ENCODE measurements at places on chromosomes 11 and 22.

GRCh38 chr11:83364500-83365045 lies 78.4 kb upstream of the CCDC90B start:
- DNase-seq = no peak

DNA sequence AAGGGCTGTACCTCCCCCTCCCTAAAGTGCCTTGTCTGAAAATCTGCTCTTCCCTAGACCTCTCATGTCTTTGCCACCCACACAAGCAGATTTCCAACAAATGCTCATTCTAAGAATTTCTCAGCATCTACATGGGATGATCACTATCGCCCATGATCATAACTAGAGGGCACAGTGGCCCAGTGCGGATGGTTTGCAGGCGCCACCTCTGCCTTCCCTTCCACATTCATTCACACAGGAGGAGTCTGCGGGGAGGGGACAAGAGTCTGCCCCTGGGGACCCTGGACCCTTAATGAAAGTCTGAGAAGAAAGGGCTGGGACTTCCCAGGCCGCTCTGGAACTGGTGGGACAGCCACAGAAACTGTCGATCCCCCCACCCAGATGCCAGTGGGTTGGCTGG lies 28.9 kb downstream of the KCTD17 start:
- DNase-seq = no peak

- DNase-seq = no peak
Measured at GRCh38 chr11:128927683-128928336, 14.9 kb downstream of the TP53AIP1 start.

DNA sequence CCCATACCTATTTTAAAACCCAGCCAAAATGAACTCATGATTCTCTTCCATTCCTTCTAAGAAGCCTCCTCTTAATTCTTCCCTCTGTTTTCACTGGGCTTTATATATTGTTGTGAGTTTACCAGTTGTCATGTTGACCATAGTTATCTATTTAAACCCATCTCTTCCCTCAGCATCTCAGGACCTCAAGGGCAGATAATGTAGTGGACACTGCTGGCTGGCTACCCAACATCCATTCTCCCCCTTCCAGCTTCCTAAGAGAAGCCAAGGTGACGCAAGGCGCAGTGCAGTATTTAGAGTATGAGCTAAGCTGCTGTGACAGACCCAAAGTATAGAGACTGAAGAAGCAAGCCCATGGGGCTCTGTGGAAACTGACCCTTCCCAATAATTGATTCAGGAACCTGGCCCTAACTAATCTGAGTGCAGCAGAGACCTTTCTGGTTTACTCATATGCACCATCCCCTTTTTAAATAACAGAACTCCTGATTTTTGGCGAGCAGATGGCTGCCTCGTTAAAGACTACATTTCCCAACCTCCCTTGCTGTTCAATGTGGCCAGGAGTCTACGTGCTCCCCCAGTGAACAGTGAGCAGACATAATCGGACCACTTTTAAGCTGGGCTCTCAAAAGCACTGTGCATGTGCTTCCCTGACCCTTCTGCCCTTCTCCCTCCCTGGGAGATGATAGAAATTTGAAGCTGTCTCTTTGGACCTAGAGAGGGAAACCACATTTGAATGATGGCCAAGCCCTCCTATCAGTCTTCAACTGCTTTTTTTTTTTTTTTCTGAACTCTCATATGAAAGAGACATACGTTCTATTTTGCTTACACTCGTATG lies 28.1 kb upstream of the CREB3L1 start:
- DNase-seq = no peak

DNA sequence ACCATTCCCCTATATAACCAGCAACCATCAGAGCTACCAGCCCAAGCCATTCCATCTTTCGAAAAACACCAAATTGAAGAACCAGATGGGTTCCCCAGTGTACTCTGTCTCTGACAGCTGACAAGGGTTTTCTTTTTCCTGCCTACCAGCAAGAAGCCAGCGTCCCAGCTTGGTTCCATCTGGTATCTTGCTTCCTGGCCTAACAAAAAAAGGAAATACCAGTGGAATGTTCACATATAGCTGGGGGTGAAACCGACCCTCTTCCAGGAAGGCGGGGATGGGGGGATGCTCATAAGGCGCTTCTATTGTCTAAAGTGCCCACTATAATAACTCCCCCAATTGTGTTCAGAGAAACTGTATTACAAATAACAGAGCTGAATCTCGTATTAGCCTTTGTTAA lies 172.3 kb downstream of the LDLRAD3 start:
- DNase-seq = no peak

DNA sequence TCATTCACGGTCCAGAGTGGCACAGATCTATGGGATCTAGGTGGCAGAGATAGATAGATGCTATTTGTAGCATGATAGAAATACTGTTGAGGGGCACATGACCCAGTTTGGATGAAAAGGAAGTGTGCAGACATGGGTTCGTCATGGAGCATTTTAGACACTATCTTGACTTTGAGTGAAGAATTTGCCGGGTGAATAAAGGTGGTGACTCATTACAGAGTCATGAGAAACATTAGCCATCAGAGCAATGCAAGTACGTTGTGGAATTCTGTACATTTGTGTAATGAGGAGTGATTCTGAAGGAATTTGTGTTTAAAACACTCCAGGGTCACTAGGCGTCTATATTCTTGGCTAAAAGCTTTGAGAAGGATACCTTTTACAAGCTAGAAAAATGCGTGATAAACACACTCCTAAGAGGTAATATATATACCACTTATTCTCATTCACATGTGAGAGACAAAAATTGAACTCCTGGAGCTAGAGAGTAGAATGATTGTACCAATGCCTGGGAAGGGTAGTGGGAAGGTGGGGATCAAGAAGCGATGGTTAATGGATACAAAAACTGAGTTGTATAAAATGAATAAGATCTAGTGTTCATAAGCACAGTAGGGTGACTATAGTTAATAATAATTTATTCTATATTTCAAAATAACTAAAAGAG lies 593.7 kb upstream of the LUZP2 start:
- DNase-seq = no peak

DNA sequence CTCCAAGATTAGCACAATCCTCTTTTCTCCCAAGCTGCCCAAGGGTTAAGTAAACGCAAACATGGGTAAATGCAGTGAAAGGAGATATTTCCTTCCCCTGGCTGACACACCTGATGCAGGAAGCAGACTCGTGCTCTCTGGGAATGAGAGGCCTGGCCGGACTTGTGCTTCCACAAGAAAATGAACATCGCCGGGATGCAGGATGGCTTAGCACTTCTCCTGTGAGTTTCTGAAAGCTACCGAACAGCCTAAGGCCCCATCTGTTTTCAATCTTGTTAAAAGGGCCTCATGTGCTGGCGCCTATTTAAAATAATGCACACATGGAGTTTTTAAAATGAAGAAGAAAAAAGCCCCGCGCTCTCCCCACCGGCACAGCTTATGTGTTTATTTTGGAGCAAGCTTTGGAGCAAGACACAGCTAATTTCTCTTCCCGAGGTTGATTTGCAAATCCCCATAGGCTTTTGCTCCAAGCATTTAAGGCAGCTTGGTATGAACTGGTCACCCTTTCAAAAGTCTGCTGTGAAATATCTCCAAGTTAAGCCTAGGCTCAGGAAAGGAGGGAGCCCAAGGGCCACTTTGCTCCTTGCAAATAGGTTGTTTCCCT lies 100.9 kb downstream of the SYN3 start:
- DNase-seq = no peak

- peak; percentile 54 for DNase-seq
Measured at GRCh38 chr22:37021710-37022482, 2.4 kb downstream of the MPST start.

DNA sequence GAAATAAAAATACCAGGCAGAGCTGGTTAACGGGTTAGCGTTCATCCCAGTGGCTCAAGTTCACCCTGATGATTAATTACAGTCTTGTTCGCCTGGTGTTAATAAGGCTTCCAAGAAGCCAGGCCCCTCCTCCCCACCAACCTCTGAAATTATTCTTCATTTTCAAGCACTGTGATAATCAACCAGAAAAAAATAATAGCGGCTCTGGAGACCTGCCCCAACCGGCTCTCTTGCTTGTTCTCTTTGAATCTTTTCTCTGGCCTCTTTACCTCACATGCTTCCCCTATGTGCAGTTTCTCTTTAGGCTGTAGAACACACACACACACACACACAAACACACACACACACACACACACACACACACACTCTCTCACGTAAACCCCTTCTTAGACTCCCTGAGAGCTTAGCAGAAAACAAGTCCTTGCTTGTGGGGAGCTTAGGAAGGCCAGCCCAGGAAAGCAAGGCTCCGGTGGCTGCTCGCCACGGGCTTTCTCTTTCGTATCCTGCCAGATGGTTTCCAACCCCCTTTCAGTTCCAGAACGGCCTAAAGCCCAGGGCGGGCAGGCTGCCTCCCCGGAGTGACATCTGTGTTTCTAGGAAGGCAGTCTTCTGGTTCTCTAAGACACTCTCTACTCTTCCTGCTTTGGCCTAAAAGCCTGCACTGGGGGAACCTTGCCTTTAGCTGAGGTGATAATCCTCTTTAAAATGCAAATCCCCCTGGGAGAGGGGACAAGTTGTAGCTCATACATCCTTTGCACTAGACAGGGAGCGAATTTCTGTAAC lies 106.4 kb upstream of the SESN3 start:
- peak; percentile 69 for DNase-seq

DNA sequence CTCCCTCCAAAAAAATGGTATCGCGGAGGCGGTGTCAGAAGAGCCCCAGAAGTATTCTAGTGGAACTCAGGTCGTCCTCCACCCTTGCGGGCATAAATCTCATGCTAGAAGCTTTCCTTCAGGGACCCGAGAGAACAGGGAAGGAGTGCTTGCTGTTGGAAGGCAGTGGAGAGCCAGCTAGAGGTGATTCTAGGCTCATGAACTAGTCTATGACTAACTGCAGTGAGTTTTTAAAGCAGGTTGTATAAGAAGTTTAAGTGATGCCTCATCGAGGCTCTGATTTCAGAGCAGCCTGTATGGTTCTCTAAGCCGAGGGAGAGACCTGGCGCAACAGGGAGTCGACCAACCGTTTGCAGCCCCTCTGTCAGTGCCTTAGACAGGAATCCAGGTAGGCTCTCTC lies 85.7 kb downstream of the TBC1D22A start:
- no peak for DNase-seq

GRCh38 chr22:38246692-38247091 lies 26.1 kb downstream of the TMEM184B start:
- DNase-seq = no peak

- DNase-seq = no peak
Measured at GRCh38 chr11:104339380-104339831, 175.5 kb upstream of the PDGFD start.

- DNase-seq = no peak
Measured at GRCh38 chr11:73519266-73519665, 78.6 kb downstream of the FAM168A start.

GRCh38 chr11:65440831-65441499 lies 18.4 kb downstream of the NEAT1 start:
- peak; percentile 44 for DNase-seq

DNA sequence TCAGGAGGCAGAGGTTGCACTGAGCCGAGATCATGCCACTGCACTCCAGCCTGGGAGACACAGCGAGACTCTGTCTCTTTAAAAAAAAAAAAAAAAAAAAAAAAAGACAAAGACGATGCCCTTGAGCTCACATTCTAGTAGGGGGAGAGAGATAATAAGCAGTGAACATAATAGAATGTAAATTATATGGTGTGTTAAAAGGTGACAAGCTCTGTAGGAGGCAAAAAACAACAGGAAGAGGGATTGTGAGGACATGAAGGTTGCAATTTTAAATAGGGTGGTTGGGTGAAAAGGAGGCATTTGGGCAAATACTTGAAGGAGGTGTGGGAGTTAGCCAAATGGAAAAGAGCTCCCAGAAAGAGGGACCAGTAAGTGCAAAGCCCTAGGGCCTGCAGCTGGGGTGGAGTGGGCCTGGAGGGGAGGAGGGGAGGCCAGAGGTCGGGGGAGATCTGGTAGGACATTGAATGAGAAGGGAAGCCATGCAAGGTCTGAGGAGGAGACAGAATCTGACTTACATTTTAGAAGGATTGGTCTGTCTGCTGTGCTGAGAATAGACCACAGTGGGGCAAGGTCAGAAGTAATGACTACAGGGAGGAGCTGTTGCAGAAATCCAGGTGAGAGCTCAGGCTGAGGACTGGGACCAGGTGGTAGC lies 26.6 kb downstream of the P2RY2 start:
- no peak for DNase-seq

- DNase-seq = peak; percentile 17
Measured at GRCh38 chr11:88414385-88414861, 76.9 kb upstream of the CTSC start.

DNA sequence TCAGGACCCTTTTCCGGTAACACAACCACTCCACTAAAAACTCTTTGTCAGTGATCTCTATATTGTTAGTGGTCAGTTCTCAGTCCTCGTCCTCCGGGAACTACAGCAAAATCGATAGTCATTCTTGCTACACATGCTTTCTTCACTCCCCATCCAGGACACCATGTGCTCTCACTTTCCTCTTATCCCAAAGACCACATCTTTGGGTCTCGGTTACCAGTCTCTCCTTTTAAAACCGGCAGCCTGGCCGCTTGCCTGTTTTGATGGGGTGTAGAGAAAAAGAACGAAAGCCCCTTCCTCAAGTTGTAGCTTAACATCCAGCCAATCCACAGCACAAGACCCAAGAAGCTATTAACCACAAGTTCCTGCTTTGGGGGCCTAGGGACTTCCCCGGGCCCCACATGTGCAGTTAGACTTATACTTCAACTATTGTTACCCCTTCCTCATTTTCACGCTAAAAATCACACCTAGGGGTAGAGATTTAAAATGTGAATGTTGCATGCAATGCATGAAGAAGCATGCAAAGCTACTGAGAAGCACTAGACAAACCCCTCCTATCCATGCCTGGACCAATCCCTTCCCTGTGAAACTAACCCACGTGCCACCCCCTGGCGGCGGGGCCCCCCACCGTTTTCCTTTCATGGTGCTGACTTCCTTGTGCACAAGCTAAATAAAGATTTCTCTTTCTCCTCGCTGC lies 1.5 kb upstream of the TOLLIP start:
- peak; percentile 61 for DNase-seq

DNA sequence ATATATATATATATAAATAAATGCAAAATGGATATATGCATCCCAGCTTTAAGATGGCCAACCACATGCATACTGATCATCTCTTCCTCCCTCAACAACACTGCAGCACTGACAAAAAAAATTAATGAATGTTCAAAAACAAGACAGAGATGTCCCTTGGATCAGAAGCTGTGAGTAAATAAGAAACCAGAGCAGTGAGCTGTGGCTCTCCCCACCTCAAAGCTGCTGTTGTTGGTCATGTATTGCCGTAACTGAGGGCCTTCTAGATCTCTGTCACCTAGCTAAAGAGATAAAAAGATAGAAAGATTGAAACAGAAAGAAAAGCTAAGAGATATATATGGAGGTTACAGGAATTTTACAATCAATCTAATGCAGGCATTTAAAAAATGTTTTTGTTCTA lies 15.5 kb upstream of the TMEM135 start:
- no peak for DNase-seq

GRCh38 chr11:44464741-44465140 lies 100.7 kb upstream of the CD82 start:
- DNase-seq = no peak

- no peak for DNase-seq
Measured at GRCh38 chr11:72511393-72512047, 77.2 kb upstream of the CLPB start.

GRCh38 chr11:108237058-108237481 lies 14.2 kb downstream of the ATM start:
- no peak for DNase-seq

GRCh38 chr22:35860087-35860733 lies 142.5 kb downstream of the APOL5 start:
- DNase-seq = no peak

GRCh38 chr11:59854871-59855270 lies 9.6 kb upstream of the CBLIF start:
- DNase-seq = no peak

Data from activated naive CD4-positive, alpha-beta T cell treated with anti-CD3 and anti-CD28 coated beads for 36 hours (primary cell).